ENCODE measurements at places on chromosomes 5 and 9.

- DNase-seq, result no peak
Observed at GRCh38 chr5:138508958-138509357, 34.1 kb downstream of the ETF1 start.

DNA sequence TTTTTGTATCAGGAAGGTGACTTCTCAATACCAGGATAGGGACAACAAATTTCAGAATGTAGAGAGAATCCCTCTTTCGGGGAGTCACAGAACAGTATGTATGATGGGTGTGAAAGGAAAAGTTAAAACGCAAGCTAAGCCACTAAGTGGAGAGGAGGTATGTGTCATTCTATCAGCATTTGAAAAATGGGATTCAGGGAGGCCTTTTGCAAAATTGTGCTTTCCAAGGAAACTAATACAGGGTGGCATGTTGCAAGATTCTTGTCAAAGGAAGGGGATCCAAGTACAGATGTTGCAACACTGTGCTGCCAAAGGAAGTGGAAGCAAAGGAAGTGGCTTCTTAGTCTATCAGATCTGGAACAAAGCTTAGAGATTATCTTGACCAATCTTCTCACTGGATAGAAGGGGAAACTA lies 12.6 kb upstream of the TNIP1 start:
- no peak for DNase-seq

DNA sequence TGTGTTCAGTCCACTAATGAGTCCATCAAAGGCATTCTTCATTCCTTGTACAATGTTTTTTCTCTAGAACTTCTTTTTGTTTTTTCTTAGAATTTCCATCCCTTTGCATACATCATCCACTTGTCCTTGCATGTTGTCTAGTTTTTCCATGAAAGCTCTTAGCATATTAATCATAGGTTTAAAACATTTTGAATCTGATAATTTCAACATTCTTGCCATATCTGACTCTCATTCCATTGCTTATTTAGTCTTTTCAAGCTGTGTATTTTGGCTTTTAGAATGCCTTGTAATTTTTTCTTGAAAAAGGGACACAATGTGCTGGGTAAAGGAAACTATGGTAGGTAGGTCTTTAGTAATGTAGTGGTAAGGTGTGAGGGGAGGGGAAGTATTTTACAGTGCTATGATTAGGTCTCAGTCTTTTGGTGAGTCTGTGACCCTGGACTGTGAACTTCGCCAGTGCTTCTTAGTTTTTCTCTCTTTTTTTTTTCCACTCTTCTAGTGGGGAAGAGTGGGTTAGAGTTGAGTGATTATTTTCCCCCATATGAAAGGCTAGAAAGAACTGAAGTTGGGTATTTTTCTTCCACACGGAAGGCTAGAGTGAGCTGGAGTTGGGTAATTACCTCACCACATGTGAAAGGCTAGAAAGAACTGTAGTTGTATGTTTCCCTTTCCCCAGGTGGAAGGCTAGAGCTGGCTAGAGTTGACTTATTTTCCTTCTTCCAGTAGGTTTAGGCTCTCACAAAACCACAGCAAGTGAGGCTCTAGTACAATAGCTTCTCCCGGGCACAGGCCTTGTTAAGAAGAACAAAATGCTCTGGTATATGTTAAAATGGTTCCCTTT lies 172.1 kb downstream of the SNX18 start:
- no peak for DNase-seq

GRCh38 chr5:80990527-80990926 lies 30.4 kb downstream of the RASGRF2 start:
- DNase-seq, result no peak

DNA sequence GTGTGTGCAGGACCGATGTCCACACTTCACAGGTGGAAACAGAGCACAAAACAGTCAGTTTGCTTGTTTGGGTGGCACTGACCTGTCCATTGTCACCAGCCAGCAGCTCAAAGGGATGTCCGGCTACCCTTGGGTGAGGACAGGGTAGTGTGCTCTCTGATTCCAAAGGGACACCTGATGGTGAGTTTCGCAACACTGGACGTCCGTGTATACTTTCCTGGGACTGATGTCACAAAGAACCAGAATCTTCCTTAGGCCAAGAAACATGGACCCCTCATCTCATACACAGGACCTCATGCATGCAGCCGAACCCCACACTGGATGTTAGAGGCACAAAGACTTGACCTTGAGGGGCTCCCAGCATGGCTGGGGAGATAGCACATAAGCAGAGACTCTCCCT lies 22.2 kb upstream of the CPLX2 start:
- no peak for DNase-seq

- no peak for DNase-seq
Observed at GRCh38 chr9:104082168-104082567, 11.9 kb upstream of the SMC2 start.

GRCh38 chr5:98902733-98903132 lies 26.1 kb downstream of the CHD1 start:
- DNase-seq, result no peak

GRCh38 chr9:108939975-108940374 lies 5.8 kb downstream of the ABITRAM start:
- no peak for DNase-seq

Data from NCI-H146 (cell line).